Naive thymus-derived CD8-positive, alpha-beta T cell (primary cell): ENCODE measurements at places on chromosomes 4 and X. TPM values are rescaled to one million over a fixed set of nuclear protein-coding genes. Genes with fewer than 3 reads are reported as not detected.

The VCX3A gene
- not detected for total RNA-seq

The SSX4 gene
- total RNA-seq = not detected

The PNMA3 gene
- total RNA-seq = 7.9 TPM

The DBET gene
- total RNA-seq = not detected

The KCNE5 gene
- 0.25 TPM for total RNA-seq

The ETDB gene
- total RNA-seq = not detected

The GC gene
- not detected for total RNA-seq

The SEPTIN6 gene
- 234 TPM for total RNA-seq

The OTUD6A gene
- not detected for total RNA-seq

The CHRDL1 gene
- total RNA-seq = not detected
